NCI-H446 (cell line): ENCODE measurements at places on chromosomes 12 and 14.
A peak's percentile ranks its signal among the peaks of the same experiment; 100 is the strongest.

DNA sequence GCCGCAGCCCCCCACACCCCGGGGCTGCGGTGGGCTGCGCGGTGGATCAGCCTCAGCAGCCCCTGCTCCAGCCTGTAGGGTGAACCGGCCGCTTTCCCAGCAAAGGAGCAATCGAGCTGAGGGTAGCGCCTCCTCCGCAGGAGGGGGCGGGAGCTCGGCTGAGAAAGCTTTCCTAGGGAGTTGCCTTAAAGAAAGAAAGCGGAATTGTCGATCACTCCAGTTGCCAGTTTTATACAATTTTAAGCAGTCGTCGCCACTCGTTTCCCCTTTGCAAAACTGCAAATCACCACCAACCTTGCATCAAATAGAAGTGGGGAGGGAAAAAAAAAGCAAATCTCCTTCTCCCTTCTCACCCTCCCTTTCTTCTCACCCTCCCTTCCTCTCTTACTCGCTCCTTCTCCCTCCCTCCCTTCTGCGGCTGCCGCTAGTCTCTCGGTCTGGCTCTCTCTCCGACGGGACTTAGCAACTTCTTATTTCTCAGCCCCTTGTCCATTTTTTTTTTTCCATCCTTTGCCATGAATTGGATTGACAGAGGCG is at the start of gene PDE3A:
Gene PDE3A, plus strand, starts transcription at position 424 of the 537 bp plus-strand sequence. CDS start 748 bp downstream, outside the sequence.
- no peak for DNase-seq

- peak; percentile 16 for DNase-seq
Measured at GRCh38 chr12:90562671-90563070, 392.3 kb downstream of the CCER1 start.

DNA sequence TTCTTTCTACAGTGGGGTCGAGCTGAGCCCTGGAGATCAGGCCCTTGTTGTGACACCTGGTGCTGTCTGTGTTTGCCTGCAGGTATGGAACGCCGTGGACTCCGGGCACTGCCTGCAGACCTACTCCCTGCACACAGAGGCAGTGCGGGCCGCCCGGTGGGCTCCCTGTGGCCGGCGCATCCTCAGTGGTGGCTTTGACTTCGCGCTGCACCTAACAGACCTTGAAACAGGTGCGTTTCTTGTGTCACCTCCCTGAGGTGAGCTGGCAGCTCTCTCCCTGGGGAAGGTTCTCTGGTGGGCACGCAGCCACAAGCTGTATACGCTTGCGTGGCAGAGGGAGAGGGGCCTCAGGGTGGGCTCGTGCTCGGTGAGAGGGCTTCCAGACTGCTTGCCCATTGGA is 119.3 kb downstream of the BEGAIN start:
- no peak for DNase-seq

- peak; percentile 27 for DNase-seq
Measured at GRCh38 chr12:20264608-20265114, 103.7 kb upstream of the PDE3A start.

GRCh38 chr14:24162093-24162492 is 1.0 kb downstream of the IRF9 start:
- no peak for DNase-seq

GRCh38 chr12:57754411-57755193 is at the start of gene MARCHF9:
MARCHF9 (plus strand) TSS chr12:57755103; CDS start chr12:57755529, 426 bp downstream.
- no peak for DNase-seq

- no peak for DNase-seq
Measured at GRCh38 chr14:98888927-98889835, 382.8 kb downstream of the BCL11B start.

DNA sequence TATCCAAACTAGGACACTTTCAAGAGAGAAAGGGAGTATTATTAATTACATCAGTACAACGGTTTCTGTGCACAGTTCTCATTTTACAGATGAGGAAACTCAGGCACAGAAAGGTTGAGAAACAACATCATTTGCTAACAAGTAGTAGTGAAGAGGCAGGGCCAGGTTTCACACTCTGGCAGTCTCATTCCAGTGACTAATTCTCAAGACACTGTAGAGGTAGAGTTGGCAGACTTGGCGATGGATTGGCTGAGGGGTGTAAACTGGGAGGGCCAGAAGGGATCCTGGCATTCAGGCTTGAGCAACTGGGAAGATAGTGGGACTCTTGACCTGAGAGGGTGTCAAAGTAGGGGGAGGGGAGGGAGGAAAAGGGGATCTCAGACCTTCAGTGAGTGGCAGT is 73.8 kb upstream of the BDKRB2 start:
- peak; percentile 32 for DNase-seq

DNA sequence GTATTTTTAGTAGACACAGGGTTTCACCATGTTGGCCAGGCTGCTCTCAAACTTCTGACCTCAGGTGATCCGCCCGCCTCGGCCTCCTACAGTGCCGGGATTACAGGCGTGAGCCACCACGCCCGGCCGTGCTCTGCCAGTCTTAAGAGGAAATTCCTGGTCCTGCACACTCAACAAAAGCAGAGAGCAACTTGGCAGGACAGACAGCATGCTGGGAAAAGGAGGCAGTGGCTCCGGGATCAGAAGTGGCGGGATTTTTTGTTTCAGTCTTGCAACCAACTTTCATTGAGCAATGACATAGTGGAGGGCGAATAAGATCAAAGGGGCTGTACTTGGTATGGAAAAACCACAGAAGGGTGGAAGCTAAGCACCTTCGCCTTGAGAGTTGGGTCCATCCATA is 2.1 kb downstream of the CKAP4 start:
- DNase-seq: peak; percentile 17

DNA sequence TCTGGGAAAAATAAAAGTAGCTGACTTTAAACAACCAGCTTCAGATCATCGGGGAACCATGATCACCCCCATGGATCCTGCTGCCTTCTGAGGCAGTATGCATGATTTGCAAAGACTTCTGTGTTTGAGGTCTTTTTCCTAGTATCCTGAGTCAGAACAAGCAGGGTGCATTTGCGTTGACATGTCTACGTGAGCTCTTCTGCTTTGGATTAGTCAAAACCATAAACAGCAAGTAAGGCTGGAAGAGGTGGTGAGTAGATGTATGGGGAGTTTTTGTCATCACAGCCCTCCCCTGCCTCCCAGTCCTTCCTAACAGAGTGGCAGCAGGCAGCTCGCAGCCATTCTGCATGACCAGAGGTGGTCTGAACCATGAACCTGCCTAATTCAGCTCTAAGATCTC is 24.1 kb downstream of the PLEKHG7 start:
- no peak for DNase-seq

DNA sequence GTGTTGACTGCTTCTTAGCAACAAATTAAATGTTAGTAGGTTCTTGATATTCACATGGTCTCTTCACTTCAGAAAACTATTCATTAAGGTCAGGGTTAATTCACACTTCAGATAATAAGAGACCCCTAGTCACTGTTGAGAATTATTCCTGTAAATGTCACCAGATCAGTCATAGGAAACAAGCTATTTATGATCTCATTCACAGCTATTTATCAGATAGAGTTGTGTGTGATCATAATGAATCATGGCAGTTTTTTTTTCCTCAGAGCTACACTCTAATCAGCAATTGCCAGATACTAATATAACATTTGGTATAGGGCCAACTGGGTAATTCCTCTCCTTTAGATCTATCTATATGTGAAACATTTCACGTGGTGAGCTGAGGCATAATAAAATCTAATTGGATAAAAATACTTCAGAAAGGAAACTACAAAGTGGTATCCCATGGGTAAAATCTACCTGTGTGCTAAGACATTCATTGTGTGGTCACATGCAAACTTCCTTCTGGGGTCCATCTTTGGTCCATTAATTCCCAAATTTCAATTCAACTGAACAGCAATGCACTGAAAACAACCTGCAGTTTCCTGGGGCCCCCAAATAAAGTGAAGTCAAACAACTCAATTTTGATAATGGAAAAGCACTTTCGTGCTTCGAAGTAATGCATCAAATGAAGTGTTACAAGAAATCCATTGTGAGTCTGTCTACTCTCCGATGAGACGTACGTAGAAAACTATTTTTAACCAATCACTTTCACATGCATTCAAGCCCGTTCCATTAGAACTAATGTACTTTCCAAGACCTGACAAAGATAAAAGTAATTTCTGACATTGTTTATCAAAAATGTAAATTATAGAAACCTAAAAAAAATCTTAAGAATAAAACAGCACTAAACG is 197.0 kb downstream of the ACSS3 start:
- DNase-seq: no peak

GRCh38 chr12:66550626-66551025 is 128.2 kb downstream of the GRIP1 start:
- DNase-seq: no peak

DNA sequence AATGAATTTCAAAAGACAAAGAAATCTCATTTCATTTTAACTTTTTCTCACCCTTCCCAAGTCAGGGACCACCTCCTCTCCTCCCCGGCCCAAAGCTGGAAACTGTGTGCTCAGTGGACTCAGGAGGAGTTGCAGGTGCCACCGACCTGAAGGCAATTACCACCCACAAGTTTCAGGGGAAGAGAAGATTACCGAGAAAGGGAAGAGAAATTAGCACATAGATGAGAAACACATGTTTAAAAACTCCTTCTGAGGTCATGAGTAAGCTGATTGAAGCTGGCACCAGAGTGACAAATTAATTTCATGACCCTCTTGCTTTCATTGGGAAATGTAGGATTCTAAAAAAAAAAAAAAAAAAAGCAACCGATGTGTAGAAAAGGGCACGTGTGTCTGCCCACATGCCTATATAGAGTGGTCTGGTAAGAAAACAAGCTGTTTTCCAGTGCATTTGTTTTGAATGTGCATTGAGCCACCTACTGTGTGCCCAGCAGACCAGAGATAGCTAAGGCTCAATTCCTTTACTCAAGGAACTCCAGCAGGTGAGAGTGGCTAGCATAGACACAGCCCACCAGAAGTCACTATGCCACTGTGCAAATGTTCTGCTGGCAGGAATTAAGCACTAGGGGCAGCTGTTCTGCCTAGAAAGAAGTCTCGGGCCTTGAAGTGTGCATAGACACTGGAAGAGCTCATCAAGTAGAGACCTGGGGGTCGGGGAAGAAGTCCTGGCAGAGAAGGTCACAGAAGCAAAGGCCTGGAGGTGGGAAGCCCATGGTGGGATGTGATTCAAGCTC is 30.5 kb downstream of the DPF3 start:
- no peak for DNase-seq

DNA sequence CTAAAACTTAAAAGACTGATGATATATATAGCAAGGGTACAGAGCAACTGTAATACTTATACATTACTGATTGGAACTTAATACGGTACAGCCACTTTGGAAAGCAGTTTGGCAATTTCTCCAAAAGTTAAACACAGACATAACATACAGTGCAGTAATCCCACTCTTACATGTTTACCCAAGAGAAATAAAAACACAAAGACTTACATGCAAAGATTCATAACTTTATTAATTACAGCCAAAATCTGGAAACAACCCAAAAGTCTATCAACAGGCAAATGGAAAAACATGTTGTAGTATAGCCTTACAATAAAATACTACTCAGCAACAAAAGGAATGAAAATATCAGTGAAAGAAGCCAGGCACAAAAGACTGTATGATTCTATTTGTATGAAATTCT is 84.6 kb downstream of the GARIN6 start:
- DNase-seq: no peak

GRCh38 chr12:74066476-74066875 is 471.2 kb upstream of the ATXN7L3B start:
- no peak for DNase-seq

DNA sequence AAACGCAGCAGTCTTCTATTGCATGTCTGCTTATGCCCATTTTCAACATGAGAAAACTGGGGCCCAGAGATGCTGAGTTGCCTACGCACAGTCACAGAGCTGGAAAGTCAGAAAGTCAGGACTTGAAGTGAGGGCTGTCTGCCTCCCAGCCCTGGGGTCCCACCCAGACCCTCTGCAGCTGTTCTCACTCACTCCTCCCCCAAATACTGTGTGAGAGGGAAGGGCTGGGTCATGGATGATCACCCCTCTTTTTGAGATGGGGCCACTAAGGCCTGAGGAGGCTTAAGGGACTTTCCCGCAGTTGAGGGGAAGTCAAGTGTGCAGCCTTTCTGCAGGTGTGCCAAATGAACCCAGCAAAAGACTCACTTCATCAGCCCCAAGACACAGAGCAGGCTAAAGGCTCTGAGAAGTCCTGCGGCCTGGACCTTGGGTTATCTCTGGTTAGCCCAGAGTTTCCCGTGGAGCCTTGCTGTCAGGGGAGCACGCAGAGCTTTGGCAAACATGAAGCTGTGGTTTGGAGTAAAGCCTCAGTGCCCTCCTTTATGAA is 18.7 kb downstream of the DTX1 start:
- DNase-seq: no peak

GRCh38 chr12:65956056-65956738 is 131.9 kb downstream of the HMGA2 start:
- no peak for DNase-seq

DNA sequence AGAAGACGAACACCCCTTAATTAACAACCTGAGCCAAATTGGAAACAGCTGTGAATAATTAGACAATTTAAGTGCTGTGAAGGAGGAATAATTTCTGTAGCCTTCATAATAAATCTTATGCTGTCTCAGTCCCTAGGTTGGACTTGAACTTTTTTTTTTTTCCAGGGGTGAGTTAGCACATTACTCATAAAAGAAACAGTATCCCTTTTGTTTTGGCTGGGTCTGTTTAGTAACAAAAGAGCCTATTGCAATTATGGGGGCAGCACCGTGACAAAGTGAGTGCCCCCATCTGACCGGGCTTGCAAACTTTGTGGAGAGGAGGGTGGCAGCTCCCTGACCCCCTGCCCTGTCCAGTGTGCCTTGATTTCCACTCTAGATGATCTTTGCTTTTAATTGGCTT is 167.4 kb downstream of the DICER1 start:
- DNase-seq: no peak

GRCh38 chr14:58876608-58877007 is 238.8 kb downstream of the DACT1 start:
- no peak for DNase-seq

DNA sequence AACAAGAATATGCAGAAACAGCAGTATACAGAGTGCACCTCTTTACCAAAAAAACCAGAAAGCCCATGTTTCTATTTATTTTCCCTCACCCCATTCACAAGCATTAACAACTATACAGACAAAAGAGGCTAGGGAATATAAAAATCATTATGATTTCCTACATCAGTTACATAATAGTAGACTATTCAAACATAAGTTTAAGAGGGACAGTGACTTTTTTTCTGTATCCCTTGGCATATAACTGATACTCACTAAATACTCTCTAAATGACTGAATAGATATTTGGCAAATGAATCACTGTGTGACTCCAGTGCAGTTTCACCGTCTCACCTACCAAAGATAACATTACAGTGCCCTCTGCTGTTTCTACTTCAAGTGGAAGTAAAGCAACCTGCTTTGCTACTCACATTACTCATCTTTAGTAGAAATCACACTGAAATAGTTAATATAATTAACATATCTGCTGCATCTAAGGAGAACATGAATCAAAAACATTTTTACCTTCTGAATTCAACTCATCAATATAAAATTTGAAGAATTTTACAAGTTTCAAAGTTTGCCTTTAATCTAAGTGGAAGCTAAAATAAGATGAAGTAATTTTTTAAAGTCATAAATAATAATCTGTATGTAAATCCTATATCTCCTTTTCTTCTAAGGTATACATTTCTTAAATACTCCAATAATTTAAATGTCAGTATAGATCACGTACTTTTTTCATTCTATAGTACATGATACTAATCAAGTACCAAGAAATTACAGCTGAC is 103.8 kb downstream of the OSBPL8 start:
- peak; percentile 7 for DNase-seq
